ENCODE measurements at places on chromosomes 4 and X.

DNA sequence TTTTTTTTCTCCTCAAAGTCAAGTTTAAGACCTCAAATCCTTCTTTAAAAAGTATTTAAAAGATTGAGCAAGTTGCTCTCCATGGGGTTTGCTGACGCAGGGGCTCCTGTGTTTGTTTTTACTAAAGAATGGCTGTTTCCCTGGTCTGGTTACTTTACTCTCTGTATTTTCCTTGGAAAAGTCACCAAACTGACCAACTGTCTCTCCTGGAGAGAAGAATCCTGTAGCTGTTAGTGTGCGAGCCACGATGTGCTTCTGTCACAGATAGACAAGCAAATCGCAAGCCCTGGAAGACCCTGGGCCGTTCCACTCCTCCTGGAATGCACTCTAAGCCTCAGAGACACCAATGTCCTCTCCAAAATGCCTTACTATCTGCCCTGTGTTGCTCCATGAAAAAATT is 212.1 kb downstream of the CHIC2 start:
- DNase-seq: no peak

GRCh38 chr4:106471151-106471550 is 102.6 kb upstream of the GIMD1 start:
- no peak for DNase-seq

DNA sequence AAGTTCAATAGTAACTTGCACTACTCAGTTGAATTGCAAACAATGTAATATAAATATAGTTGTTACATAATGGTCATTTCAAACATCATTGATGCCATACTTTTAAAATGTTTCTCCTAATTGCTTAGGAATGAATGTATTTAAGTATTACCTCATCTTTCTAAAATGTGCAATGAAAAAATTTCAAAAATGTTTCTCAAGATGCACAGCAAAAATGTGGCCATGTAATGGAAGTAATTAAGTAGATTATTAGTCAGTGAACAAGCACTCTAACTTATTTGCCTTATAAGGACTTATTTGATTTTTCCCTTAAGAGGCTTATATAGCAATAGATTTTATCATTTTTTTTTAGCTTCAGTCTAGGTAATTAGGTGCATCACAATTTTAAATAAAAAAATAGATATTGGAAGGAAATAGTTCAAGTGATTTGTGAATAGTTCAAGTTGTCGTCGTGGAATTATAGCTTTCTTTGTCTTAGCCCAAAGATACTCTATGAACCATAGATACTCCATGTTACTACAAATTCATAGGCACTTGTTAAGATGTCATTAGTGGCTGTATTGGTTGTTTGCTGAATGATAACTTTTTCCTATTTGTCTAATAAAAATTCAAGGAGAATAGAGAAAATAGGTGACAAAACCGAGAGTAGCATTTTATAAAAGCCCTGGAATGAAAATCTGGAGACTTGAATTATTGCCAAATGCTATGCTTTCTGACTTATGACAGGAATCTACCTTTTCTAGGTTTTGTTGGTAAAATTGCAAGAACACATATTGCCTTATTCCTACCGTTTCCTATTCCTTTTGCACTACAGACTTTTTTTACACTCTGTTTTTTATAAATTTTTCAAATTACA is 118.5 kb downstream of the TLL1 start:
- no peak for DNase-seq

GRCh38 chrX:131617182-131617581 is 73.3 kb downstream of the OR13H1 start:
- DNase-seq: no peak

DNA sequence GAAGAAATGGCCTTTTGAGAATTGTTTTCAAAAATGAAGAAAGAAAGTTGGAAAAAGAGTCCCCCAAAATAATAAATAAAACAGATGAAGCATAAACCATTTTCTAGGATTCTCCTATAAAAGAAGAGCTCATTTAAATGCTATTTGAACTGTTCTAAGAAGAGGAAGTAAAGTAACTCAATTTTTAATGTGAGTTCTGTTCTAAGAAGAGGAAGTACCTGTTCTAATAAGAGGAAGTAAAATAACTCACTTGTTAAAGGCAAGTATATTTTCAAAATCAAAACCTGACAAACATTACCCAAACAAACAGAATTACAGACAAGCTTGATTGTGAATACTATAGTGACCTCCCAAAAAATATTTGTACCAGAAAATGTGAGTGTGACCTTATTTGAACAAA is 1326.3 kb downstream of the C4orf33 start:
- no peak for DNase-seq

DNA sequence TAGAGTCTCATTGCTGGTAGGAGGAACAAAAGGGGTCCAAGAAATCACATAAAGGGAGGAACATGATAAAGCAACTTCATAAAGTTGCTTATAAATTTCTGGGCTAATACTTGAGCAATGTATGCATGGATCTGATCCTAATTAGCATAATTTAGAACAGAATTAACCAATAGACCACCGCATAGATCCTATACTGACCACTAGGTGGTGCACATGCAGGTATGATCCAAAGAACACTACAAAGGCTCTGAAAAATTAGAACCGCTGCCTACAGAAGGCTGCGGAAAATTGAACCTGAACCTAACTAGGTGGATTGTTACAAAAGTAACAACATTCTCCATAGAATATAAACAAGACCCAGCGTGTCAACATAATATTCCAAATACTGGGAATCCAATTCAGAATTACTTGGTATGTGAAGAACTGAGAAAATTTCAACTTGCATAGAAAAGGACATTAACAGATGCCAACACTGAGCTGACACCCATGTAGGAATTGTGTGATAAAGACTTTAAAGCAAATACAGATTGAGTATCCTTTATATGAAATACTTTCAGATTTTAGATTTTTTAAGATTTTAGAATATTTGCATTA is 23.3 kb downstream of the BRCC3 start:
- no peak for DNase-seq

- no peak for DNase-seq
These were observed 41.3 kb upstream of the PHEX start for GRCh38 chrX:21990832-21991231.

- no peak for DNase-seq
These were observed 1628.2 kb upstream of the ADGRL3 start for GRCh38 chr4:59571805-59572430.

GRCh38 chr4:124990398-124990797 is 277.9 kb upstream of the ANKRD50 start:
- DNase-seq: no peak

DNA sequence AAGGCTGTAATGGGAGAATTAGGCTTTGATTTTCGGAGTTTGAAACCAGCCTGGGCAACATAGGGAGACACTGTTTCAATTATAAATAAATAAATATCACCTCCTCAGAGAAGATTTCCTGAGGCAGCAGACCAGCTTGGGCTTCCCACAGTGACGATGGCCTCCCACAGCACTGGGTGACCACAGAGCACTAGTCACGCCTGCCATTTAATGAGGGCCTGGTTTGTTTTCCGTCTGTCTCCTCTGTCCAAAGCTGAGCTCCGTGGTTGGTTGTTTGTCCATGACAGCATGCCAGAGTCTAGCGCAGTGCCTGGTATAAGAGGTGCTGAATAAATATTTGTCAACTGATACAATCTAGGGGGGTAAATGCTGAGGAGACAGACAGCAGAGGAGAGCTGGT is 10.4 kb upstream of the PDGFRA start:
- no peak for DNase-seq

DNA sequence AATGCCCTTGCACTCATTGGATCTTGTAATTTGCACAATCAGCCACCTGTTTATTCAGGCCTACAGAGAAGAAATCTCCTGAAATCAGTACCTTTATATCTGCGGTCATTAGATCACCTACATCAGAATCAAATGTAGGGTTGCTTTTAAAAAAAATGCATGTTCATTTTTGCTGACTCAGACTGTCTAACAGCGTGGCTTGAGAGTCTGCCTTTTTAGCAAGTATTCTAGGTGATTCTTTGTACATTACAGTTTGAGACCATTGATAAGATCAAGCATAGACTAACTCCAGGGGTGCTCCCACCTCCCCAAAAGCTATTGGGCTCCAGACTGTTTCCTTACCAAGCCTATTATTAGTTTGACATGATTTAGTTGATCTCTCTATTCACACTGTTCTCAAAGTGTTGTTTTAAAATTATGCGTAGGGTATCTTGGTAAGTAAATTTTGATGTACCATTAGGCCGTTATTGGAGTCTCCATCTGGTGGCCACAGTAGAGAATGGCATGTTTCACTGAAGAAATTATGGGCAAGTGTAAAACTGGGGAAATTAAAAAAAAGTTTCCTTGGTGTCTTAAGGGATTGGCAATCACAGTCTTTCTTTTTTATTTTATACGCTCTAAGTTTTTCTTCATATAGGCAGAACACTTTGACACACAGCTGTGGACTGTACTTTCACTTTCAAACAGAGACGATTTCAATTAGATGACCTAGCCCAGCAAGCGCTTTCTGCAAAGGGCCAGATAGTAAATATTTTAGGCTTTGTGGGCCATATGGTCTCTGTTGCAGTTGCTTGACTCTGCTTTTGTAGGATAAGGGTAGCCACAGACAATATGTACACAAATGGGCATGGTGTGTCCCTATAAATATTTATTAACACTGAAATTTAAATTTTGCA is 33.7 kb upstream of the MSL3 start:
- no peak for DNase-seq

DNA sequence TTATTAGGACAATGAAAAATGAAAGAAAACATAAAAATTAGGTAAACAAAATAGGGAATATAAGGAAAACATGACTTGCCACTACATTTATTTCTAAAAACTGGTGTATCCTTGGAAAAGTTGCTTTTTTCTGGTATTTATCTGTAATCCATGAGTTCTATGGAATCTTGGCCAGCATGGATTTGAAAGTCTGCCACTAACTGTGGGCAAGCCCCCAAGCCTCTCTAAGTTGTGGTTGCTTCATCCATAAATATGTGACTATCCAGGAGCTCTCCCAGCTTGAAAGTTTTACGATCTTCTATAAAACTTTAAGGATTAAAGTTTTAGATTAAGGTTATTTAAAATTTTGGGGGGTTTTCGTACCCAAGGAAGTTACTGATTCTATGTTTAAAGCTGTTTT is 21.8 kb downstream of the RPS6KA3 start:
- DNase-seq: peak; percentile 48

GRCh38 chr4:7327341-7327885 is 107.3 kb downstream of the PSAPL1 start:
- no peak for DNase-seq

GRCh38 chrX:70973221-70973620 is 42.3 kb upstream of the SLC7A3 start:
- no peak for DNase-seq

GRCh38 chr4:33427676-33428075 is 2707.5 kb downstream of the PCDH7 start:
- DNase-seq: no peak

- DNase-seq: no peak
These were observed 787.9 kb upstream of the GALNTL6 start for GRCh38 chr4:171025343-171025742.

DNA sequence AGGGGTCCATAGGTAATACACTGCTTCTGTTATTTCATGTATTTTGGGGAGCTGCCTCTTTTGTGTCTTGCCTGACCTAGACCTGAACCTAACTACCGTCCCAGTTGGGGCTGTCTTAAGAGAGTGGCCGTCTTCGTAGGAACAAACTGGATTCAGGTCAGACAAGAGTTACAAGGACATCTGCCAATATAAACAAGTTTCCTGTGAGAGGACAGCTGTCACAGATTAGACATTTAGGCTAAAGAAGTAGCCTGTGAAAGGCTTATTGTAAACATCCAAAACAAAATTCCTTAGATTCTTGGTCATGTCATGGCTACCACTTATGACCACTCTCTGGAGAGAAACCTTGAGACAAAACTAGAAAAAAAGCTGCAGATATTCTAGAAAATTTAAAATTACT is 797.6 kb upstream of the AADAT start:
- DNase-seq: no peak

DNA sequence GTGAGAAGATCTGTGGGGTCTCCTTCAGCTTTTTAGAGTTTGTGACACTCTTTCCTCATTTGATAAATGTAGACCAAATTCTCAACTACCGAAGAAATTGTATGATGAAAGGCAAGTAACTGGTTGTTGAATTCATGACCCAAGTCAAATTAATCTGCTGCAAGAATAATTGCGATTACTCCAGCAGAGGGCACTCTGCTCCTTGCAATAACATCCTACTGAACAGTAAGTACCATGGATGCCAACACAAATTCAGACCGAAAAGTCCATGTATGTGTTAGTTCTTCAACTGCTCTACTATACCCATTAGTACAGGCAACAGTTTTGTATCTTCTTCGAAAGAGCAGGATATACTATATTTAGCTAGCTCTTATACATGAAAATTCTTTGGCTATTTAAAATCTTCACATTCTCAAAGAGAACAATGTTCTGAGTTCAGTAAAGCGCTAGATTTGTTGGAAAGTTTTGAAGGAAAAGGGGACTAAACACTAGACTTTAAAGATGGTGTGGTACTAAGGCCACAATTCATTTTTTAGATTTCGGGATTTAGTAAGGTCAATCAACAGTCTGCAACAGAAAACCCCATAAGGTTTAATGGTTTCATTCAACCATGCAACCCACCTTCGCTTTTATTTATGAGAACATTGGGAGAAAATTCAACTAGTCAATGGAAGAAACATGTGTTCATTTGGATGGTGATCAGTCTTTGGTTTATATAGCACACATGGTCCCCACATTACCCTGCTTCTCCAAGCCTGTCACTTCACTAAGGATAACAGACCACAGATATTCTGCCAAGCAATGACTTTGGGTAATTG is 105.4 kb upstream of the TBC1D9 start:
- DNase-seq: peak; percentile 73

GRCh38 chr4:184950926-184951325 is 67.4 kb upstream of the HELT start:
- DNase-seq: no peak

- DNase-seq: no peak
These were observed 123.8 kb upstream of the DDIT4L start for GRCh38 chr4:100314057-100314456.

GRCh38 chr4:7168106-7168505 is 24.2 kb upstream of the SORCS2 start:
- peak; percentile 19 for DNase-seq

Data from ovary (tissue), 10 donors.